ELR (cell line): ENCODE measurements at places on chromosomes 6 and 20.

GRCh38 chr20:23340524-23340923, 10.1 kb upstream of the NXT1 start:
- peak; percentile 61 for DNase-seq

- DNase-seq = no peak
Observed at GRCh38 chr6:114762145-114762544, 419.3 kb upstream of the HS3ST5 start.

DNA sequence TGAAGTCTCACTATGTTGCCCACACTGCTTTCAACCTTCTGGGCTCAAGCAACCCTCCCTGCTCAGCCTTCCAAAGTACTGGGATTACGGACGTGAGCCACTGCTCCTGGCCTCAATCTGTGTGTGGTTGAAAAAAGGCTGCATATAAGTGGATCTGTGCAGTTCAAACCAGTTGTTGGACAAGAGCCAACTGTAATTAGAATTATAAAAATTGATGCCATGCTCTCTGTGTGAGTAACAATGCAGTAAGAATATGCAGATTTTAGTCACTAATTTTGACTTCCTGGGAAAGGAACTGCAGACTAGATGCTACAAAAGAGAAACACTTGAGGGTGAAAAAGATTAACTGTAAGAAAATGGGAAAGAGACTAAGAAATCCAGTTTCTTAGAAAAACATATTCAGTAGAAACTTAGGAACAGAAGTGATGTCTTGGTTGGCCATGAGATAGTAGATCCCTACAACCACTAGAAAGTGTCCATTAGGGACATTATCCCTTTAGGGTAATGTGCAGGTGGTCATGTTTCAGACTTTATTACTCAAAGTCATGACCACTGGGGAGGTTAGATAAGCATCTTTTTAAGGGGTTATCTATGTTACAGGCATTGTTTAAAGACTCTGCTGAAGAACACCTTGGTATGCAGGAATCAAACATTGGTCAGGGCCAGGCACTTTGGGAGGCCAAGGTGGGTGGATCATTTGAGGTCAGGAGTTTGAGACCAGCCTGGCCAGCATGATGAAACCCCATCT, 26.3 kb downstream of the ITCH start:
- peak; percentile 48 for DNase-seq

GRCh38 chr20:36548704-36549627, 7.6 kb downstream of the MYL9 start:
- no peak for DNase-seq

- no peak for DNase-seq
Observed at GRCh38 chr20:1741309-1742048, 83.9 kb upstream of the SIRPG start.

- DNase-seq = no peak
Observed at GRCh38 chr6:142647449-142648035, 297.4 kb downstream of the HIVEP2 start.

- peak; percentile 32 for DNase-seq
Observed at GRCh38 chr6:17450397-17450796, 57.0 kb downstream of the CAP2 start.

DNA sequence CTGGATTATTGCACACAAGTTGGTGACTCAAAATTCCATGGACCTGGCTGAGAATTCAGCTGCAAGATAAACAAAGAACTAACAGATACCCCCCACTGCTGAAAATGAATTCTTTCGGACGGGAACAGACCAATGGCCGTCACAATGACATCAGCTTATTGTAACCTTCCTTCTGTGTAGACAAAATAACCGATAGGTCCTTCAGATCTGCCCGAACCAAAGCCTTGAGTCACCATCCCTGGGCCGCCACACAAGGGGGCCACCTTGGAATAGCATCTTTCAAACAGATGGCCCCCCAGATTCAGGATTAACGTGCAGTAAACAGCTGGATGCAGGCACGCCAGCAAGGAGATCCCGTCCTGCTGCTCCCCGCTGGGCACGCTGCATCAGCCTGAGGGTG, 214.0 kb upstream of the EXOC2 start:
- DNase-seq = no peak

GRCh38 chr6:147067184-147067583, 137.0 kb upstream of the STXBP5 start:
- no peak for DNase-seq

DNA sequence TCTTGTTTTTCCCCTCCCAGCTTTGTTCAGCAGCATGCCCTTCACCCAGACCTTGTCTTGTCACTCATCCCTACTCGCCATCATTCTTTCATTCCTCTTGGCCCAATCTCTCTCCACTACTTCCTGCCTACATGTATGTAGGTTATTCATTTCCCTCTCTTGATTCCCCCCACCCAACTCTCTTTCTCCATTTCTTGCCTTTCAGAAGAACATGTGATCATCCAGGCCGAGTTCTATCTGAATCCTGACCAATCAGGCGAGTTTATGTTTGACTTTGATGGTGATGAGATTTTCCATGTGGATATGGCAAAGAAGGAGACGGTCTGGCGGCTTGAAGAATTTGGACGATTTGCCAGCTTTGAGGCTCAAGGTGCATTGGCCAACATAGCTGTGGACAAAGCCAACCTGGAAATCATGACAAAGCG, 2.6 kb downstream of the HLA-DRA start:
- no peak for DNase-seq

DNA sequence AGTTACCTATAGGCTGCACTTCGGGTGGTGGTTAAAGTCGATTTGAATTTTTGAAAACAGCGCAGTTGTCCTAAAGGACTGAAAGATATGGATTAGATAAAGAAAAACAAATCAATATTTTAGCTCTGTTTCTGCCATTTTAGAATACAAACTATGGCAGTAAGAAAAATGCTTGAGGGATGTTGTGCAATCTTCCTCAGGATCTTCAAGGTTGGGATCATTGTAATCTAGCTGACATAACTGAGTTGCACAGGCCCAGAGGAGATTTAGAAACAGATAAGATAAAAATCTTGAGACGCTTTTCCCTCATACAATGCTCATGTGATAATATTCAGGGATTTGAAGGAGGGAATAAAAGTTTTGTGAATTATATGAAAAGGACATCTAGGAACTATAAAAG, 926 bp downstream of the PEX3 start:
- DNase-seq = peak; percentile 39

- no peak for DNase-seq
Observed at GRCh38 chr6:15779726-15780125, 116.9 kb upstream of the DTNBP1 start.

DNA sequence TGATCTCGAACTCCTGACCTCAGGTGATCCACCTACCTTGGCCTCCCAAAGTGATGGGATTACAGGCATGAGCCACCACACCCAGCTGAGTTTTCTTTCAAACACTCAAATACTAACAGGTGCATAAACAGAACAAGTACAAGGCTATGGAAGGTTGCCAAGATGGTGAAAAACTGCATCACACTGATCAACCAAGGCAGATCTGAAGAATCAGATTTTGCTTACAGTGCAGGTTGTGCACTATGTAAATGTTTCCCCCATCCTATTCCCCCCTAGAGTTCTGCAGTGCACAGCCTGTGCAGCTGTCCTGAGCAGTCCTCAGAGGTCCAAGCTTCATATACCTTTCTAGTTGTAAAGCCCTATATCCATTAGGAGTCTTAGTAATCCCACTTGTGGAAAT, 73.0 kb downstream of the GFRA4 start:
- no peak for DNase-seq

GRCh38 chr6:80338201-80338836, 231.8 kb downstream of the BCKDHB start:
- DNase-seq = peak; percentile 63

GRCh38 chr6:13892017-13892645, 32.6 kb upstream of the RNF182 start:
- DNase-seq = no peak

- DNase-seq = no peak
Observed at GRCh38 chr6:85476532-85476931, 26.6 kb downstream of the NT5E start.

GRCh38 chr6:74606582-74607071, 599.2 kb downstream of the COL12A1 start:
- DNase-seq = peak; percentile 93

- no peak for DNase-seq
Observed at GRCh38 chr6:88864359-88865054, 98.9 kb downstream of the RNGTT start.

DNA sequence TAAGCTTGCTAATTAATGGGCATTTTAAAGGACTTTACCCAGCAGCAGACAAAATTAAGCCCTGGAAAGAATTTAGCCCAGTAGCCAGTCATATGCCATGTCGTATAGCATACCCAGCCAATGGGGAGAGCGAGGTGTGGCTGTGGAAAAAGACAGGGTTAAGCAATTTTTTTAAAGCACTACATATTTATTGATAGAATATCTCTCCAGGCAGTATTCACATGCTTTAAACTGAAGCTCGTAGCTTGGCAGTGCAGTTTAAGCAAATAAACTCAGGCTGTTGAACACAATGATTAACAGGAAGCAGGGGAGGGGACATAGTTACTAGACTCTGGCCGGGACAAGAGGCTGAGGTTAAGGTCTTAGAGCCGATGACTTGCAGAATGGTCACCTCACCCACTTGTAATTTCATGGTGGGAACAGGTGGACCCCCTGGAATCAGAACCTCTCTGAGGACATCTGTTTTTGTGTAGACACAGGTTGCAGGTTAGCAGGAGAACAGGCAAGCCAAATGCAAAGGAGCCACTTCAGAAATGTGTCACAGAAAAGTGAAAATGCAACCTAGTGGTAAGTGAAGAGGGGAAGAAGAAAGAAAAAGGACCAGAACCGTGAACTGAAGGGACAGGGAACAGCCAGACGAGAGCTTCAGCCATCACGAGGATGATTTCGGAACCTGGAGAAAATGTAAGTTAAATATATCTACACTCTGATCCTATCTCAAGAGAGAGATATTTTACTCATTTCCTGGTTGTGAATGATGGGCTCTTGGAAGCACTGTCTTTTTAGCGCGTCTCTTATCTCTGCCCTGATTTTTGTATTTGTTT, 7.2 kb downstream of the GCNT2 start:
- peak; percentile 82 for DNase-seq

DNA sequence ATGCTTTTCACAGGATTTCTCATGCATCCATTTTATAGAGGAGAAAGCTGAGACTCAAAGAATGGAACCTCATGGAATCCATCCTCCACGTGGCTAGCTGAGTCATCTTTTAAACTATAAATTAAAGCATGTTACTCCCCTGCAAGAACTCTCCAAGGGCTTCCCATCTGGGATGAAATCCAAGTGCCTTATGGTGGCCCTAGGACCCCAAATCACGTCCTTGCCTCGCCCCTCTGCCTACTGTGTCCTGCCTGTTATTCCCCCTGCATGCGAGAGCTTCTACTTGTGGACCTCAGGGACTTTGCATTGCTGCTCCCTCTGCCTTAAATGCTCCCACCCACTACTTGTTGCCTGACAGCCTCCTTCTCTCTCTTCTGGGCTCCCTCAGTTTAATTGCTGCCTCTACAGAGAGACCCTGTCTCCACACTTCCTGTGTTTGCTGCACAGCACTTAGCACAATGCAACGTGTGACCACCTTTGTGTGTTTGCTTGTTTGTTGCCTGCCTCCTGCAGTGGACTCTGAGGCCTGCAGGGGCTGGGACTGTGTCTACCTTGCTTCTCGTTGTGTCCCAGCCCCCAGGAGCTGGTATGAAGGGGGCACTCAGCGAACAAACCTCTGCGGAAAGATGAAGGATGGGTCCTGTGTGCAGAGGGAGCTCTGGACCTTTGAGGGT, 39.4 kb downstream of the TOX2 start:
- DNase-seq = peak; percentile 69

DNA sequence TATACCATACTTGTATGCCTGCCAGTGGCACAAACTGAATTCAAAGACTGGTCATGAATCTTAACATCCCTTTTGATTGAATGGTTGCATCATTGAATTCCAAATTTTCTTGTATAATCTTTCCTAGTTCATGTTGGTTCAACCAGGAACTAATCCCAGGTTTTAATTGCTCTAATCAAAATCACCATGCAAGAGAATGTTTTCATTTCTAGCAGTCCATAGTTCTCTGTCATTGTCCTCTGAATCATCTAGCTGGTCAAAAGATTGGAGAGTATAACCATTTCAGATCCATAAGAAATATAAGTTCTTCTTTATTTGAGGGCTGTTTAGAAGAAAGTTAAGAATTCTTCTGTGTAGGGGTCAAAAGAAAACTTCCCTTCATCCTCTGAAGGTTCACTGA, 57.2 kb downstream of the ZNF292 start:
- DNase-seq = no peak

- DNase-seq = no peak
Observed at GRCh38 chr6:51118792-51119191, 300.1 kb downstream of the TFAP2B start.
